ENCODE measurements at places on chromosomes 1 and 21.

DNA sequence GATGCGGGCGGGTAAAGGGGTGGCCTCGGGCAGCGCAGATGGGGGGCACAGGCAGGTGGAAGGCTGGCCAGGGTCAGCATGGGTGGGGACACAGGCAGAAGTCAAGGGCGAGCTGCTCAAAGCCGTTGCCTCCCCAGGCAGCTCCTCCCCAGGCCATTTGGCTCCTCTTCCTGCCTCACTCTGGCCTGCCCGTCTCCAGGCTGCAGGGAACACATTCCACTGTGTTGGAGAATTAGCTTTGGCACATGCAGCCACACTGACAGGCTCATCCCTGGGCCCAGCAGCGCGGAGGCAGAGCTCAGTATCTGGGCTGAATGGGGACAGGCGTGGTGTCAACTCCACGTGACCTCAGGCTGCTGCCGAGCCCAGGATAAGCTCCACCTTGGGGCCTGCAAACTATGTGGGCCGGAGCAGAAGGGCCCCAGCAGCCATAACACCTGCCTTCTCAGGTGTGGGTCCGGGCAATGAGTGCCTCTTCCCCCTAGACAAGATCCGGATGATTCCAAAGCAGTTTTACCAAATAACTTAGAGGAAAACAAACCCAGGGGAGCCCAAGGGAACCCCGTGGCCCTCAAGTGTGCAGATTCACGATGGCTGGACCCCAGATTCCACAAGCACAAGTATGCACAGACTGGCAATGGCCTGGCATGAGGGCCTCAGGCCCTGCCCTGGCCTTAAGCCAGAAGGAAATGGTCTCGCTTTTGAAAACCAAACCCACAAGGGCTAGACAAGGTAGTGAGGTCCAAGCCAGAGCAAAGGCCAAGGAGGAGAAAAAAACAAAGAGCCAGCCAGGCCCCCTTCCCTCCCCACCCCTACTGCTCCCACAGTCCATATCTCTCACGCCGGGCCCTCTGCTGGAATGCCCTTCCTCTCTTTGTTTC, 40.2 kb downstream of the HSPG2 start:
- DNase-seq = no peak

DNA sequence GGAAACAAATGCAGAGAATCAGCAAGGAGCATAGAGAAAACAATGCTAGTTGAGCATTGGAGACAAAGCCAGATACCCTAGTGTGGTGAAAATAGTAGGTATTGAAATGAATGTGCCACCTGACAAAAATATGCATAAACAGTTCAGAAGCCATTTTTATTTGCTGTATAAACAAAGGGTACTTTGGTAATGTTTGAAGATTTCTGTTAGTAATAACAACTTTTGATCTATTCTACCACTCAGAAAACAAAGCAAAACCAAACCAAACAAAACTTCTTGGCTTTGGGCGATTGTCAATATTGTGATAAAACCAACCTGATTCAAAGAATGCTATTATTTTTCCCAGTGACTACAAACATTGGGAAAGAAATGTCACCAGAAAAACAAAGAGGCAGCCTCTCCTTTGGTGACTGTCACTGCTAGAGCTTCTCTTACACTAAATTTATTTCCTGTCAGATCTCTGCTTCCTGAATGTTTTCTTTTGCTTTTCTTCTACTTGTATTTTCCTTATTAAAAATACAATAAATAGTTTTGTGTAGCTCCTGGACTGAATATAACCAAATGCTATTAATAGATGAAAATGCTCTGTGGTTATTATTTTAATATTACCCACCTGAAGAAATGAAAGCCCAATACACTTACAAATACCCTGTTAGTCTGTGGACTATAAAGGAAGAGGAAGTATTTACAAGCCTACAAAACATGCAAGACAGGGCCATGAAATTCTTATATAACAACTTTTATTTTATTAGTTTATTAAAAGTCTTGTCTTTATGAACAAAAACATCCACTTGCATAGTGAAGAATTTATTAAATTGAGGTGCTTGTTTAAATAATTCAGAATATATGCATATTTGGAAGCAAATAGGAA, 5.7 kb downstream of the ATP6V1G3 start:
- DNase-seq = no peak

GRCh38 chr1:231618609-231619256, 7.9 kb upstream of the DISC1 start:
- DNase-seq = no peak

DNA sequence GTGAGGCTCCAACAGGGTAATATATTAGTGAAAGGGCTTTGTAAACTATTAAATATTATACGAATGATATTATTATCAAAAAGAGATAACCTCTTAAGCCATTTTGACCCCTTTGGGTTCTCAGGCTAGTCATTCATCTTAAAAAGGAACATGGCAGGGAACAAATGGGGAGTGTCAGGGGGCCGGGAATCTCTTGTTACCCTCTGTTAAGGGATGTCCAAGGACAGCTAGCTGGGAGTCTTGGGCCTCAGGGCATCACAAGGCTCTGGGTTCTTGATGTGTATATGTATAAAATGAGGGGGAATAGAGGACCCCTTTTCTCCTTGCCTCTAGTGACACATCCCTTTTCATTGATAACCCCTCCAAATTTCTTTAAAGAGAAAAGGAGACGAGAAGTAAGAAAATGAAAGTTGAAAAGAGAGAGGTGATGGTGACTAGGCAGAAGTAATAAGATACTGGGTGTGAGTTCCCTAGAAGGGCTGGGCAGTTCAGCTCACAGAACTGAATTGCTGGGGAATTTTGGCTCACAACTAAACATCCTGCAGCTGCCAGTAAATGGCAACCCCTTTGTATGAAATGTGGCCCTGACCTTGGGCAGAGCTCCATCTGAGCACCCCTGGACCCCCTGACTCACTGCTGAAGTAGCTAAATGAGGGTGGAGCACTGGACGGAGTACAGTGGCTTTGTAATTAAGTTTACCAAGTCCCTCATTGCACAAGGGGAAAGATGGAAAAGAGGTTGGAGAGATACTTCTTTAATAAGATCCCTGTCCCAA, 20.0 kb upstream of the ZNF326 start:
- no peak for DNase-seq

DNA sequence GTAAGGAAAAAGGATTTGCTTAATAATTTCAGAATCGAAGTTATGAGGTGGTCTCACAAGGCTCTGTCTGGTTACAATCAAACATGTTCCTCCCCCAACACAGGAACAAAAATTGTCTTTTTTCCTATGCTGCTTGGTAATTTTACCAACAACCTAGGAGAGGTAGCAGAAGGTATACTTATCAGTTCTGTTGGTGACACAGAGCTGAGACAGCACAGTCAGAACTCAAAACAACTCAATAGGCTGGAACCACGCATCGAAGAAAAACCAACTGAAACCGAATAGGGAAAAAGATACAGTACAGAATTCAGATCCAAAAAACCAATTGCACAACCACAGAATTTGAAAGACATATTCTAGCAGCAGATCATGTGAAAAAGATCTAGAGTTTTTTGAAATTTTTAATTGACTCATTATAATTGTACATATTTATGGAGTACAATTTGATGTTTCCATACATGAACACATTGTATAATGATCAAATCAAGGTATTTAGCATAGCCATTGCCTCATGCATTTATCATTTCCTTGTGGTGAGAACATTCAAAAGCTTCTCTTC, 3.8 kb downstream of the G0S2 start:
- no peak for DNase-seq

GRCh38 chr21:26070822-26071425, 99.6 kb downstream of the APP start:
- DNase-seq = peak; percentile 37

- DNase-seq = no peak
Observed at GRCh38 chr1:210686841-210687240, 358.1 kb downstream of the HHAT start.

DNA sequence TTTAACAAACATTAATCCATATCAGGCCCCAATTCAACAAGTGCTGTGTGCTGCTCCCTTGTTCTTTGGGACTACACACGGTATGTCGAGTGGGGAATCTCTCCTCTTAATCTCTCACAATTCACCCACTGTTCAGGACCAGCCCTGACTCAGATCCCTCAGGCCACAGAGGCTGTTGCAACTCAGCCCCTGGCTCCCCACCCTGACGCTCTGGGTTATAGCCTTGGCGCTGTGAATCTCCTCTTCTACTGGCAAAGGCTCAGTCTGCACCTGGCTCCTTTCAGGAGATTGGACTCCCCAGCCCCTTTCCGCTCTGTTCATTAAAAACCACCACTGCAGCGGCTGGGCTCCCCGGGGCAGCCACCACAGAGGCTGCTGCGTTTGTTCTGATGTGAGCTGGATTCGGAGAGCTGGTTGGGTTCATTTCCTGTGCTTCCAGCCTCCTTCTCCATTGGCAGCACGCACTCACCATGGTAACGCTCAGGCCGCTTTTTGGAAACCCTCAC, 13.0 kb downstream of the CAPN8 start:
- no peak for DNase-seq

GRCh38 chr21:14923468-14923867, 141.3 kb downstream of the NRIP1 start:
- DNase-seq = no peak

DNA sequence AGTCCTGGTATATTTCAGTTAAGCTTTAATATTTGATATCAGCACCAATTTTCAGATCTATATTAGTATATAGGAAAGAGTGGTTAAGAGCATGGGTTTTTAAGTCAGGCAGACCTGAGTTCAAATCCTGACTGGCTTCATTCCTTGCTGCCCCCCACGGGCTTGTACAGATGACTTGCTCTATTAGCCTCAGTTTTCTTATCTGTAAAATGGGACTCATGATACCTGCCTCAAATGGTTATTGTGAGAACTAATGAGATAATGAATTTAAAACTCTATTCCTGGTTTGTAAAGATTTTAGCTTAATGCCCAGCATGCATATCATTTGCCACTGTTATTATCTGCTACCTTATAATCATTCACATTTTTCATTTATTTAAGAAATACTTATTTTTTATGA, 264.5 kb downstream of the RPS6KC1 start:
- DNase-seq = no peak

- no peak for DNase-seq
Observed at GRCh38 chr1:93537396-93537795, 89.5 kb downstream of the FNBP1L start.

GRCh38 chr1:19619697-19620384, 24.3 kb upstream of the NBL1 start:
- DNase-seq = no peak

DNA sequence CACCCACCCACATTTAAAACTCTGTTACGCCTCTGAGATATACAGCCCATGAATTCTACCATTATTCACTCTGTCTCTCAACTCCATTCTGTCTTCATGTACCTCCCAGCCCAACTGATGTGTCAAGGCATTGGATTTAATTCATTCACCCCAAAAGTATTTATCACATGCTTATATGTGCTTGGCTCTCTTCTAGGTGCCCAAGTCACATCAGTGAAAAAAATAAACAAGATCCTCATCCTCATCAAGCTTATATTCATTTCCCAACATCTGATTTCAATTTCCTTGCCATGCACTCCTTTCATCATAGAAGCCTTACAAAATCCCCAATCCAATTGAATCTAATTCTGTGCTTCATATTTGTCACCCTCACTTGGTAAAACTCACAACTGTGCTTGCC, 967.6 kb downstream of the LTN1 start:
- no peak for DNase-seq

- DNase-seq = peak; percentile 56
Observed at GRCh38 chr1:27332536-27333281, 9.1 kb upstream of the SYTL1 start.

GRCh38 chr1:182527680-182528079, 61.4 kb downstream of the RNASEL start:
- DNase-seq = no peak

DNA sequence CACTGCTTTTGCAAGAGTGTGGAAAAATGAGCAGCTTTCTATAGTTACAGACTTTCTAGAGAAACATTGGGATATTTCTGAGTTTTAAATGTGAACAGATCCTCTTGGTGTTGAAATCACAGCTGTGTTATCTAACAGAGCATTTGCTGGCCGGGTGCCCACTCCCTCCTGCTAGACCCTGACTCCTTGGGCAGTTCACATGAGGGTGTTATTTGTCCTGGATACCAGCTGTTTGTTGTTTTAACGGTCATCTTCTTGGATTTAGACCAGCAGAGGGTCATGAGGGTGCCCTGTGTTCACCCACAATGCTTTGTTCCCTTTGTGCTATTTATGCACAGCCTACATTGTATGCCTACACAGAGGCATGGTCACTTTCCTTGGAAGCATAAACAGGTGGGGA, 67.1 kb downstream of the CENPF start:
- no peak for DNase-seq

GRCh38 chr1:92563457-92564216, 76.9 kb upstream of the GFI1 start:
- no peak for DNase-seq

- no peak for DNase-seq
Observed at GRCh38 chr1:219387211-219387610, 213.5 kb downstream of the LYPLAL1 start.

- no peak for DNase-seq
Observed at GRCh38 chr1:6667139-6667538, 34.5 kb downstream of the DNAJC11 start.

GRCh38 chr1:21435646-21436487, 4.1 kb upstream of the NBPF3 start:
- no peak for DNase-seq

- no peak for DNase-seq
Observed at GRCh38 chr1:36807262-36807661, 227.1 kb downstream of the GRIK3 start.

DNA sequence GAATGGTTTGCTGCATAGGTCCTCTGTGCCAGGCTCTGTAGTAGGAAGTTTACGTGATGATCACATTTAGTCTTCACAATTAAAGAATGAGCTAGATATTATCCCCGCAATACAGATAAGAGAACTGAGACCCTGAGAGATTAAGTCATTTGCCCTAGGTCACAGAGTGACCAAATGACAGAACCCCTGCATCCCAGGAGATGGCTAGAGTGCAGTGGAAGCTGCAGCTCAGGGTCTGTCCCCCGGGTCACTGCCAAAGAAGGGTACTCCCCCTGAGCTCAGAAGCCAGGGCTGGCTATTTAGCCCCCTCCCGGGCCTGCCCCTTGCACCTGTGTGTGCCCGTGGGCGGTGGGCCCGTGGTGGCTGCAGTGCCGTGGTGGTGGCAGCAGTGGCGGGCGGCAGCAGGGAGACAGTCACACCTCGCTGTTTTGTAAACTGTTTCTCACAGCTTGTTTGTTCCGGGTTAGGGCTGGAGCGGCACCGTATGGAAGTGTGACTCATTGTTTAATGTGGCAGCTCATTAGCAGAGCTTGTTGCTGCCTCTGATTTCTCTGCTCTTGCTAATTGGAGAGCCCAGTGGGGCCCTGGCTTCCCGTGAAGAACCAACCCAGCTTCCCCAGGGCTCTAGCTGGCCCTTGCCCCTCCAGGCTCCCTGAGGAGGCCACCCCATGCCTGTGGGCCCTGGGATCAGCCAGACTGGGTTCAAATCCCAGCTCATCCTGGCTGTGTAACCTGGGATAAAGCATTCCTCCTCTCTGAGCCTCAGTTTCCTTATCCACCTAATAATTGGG, 19.3 kb upstream of the FOXO6 start:
- DNase-seq = no peak

DNA sequence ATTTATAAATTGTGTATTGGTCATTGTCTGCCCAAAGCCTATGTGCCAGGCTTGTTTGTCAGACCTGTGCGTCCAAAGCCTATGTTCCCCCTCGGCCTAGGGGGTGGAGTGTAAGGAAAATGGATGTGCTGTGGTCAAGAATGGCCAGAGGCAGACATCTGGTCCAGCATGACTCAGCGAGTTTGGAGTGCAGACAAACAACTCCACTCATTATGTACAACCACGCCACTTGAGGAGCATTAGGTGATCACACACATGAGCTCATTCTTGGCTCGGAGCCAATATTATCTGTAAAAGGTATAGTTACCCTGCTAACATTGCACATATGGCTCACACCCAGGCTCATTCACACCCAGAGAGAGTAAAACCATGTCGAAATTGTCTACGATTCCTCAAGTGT, 1047.6 kb upstream of the ADGRL4 start:
- DNase-seq = no peak
